ENCODE measurements at places on chromosomes 1 and 21.

GRCh38 chr1:212118167-212118871, 82.8 kb downstream of the DTL start:
- no peak for DNase-seq

DNA sequence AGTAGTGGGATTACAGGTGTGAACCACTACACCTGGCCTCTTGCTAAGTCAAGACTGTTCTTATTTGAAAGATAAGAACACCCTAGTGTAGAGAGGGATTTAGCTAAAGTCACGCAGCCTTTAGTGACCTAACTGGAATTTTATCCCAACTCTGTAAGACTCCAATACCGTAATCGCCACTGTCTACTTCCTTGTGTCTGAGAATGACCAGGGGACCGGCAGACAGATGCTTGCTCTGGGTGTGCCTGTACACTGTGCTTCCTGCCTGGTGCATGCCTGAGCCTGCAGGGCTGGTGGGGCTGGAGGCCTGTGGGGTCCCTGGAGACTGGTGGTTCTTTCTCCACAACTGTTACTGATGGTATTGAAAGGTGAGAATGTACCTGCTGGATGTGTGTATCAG, 15.3 kb downstream of the MFSD2A start:
- DNase-seq, result no peak

DNA sequence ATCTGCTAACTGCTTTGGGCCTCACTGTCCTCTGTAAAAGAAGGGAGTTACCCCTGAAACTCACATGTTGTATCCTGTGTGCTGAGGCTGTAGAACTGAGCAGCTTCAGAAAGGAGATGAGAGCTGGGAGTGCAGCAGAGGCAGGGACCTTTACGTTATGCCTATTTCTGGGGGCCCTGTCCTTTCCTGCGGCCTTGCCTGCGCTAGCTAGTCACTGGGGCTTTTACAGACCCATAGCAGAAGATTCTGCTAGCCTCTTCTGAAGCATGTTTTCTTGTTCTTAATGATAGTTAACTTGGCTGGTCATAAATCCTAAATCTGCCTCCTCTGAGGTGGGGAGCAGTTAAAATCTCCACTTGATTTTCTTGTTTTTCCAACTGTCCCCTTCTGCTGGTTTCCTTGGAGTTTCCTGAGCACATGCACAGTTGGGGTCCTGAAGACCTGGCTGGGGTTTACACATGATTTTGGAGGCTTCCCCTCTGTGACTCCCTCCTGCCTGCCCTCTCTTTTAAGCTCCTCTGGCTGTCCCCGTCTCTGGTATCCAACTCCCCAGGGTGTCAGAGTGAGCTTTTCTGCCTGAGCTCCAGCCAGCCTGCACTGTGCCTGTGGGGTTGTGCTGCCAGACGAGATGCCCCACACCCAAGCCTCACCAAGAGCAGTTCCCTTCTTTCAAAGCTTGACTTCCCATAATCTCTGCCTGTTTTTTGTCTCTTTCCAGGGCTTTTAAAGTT, 76.6 kb downstream of the NOS1AP start:
- DNase-seq, result no peak

DNA sequence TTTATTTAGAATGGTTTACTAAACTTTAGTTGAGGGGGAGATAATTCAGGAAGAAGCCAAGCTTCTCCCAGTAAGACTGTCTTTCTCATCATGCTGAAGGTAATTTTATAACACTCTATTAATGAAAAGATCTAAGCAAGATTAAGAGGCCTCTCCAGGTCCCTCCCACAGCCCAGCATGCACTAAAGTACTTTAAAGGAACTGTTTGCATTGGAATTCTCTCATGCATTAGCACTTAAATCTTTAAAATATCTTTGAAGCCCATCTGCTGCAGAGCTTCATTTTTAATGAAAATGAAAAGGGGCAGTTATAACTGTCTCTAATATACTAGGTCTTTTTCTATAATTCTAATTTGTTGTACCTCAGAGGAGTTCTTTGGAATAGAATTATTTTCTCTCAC, 1379.1 kb upstream of the ADGRL4 start:
- no peak for DNase-seq

- DNase-seq, result no peak
Measured at GRCh38 chr1:226293553-226293920, 15.4 kb downstream of the LIN9 start.

DNA sequence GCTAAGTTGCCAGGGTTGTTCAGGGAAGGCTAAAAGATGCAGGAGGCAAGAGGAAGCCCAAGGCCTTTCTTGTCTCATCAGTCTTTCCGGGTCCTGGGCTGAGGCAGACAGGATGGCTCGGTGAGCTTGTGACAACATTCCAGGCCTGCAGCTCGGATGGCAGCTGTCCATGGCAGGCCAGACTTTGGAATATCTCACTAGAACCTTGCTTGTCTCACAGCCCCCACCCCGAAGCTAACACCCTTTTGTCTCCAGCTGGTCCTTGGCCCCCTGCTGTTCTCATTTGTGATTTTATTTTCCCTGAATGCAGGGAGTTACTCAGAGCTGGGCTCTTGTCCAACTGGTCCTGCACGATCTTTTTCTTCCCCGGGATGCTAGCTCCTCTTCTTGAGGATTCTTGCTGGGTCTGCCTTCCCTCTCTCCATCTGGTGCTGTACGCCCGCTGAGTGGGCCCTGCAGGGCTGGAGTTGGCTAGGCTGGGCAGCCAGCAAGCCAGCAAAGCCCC, 477.2 kb upstream of the CAMK1G start:
- no peak for DNase-seq

- no peak for DNase-seq
Measured at GRCh38 chr21:42570841-42571387, 57.3 kb downstream of the SLC37A1 start.

DNA sequence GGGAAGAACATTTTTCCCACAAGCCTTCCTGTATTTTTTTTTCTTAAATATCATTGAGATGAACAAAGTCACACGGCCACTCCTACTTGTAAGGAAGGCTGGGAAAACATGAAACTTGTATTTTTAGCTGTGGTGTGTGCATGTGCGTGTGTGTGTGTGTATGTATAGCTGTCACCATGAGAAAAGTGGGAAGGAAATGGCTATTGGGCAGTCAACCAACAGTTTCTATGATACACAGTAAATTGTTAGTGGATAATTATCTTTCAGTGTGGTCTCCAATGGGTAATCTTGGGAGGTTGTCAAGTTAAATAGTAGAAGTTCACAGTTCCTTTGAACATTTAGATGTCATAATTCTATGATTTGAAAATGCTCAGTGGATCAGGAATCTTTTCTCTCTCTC, 132.7 kb upstream of the USP24 start:
- no peak for DNase-seq

- DNase-seq, result no peak
Measured at GRCh38 chr1:107940017-107940577, 24.9 kb downstream of the VAV3 start.

GRCh38 chr1:119978018-119978505, 81.7 kb upstream of the ADAM30 start:
- no peak for DNase-seq

- no peak for DNase-seq
Measured at GRCh38 chr1:212752252-212752933, 39.2 kb downstream of the NSL1 start.

DNA sequence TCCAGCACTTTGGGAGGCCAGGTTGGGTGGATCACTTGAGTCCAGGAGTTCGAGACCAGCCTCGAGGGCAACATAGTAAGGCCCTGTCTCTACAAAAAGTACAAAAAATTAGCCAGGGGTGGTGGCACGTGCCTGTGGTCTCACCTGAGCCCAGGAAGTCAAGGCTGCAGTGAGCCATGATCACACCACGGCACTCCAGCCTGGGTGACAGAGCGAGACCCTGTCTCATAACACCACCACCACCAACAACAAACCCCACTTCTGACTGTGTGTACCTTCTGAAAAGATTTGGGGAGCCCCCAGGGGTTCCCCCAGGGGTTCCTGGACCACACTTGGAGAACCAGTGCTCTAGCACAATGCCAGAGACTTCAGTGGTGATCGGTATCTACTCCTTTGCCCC, 29.9 kb downstream of the NUAK2 start:
- DNase-seq, result peak; percentile 45

DNA sequence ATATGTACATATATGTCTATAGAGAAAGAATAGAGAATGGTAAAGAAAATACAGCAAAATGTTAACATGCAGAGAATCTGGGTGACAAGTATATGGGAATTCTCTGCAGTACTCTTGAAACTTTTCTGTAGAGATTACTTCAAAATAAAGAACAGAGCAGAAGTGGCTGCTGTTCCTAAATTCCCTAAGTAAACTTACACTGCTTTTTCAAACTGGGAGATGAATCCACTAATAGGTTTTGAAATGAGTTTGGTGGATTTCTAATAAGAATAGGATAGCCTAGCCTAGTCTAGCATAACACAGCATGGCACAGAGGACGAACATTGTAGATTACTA, 450 bp upstream of the CR2 start:
- no peak for DNase-seq

DNA sequence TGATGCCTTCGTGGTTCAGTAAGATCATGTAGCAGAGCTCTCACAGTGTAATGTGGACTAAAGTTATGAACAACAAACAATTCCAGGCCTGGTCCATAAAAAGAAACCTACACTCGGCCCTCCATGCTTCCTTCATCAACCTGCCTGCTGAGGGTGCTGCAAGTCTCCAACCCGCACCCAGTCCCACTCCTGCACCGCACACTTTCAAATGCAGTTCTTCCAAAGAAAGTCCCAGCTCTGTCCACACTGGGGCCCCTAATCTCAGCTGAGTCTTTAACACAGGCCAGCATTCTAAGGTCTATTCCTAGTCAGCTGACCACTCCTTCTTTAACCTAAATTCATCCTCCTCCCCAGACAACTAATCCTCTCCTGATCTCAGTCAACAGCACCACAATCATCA, 71.5 kb upstream of the NR5A2 start:
- DNase-seq, result no peak

GRCh38 chr1:206932177-206932576, 10.4 kb upstream of the FCMR start:
- no peak for DNase-seq

GRCh38 chr1:17903386-17903785, 148.3 kb downstream of the ACTL8 start:
- no peak for DNase-seq

DNA sequence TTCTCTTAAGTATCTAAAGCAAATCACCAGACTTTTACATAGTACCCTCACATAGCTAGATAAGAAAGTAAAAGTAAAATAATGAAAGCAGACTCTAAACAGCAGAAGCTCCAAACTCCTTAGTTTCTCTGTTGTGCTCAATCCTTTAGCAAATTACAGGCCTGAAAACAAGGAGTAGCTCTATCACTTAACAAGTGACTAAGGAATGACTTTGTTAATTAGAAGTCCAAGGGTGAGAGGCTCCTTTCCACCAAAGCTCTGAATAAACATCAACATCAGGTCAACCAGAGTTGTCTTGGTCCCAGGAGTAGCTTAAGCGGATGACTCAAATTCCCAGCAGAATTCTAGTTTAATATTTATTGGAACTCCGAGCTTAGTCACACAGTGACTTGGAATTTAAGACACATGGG, 5.9 kb downstream of the NRIP1 start:
- DNase-seq, result no peak

DNA sequence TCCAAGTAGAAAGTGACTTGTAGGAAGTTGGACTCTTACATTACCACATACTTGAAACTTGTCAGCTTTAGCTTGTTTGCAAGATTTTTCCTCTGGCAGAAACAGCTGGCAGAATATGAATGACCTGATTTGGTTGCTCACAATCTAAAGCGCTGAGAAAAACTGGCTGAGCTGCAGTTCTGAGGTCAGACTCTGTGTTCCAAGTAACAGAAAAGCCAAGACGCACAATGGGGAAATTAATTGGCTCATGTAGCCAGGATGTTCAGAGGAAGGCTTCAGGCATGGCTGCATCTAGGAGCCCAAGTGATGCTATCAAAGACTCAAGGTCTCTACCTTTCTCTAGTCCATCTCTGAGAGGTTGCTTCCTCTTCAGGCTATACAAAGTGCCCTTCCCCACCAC, 27.0 kb downstream of the ALPL start:
- DNase-seq, result no peak

GRCh38 chr1:17196496-17197185, 8.3 kb upstream of the PADI1 start:
- no peak for DNase-seq

DNA sequence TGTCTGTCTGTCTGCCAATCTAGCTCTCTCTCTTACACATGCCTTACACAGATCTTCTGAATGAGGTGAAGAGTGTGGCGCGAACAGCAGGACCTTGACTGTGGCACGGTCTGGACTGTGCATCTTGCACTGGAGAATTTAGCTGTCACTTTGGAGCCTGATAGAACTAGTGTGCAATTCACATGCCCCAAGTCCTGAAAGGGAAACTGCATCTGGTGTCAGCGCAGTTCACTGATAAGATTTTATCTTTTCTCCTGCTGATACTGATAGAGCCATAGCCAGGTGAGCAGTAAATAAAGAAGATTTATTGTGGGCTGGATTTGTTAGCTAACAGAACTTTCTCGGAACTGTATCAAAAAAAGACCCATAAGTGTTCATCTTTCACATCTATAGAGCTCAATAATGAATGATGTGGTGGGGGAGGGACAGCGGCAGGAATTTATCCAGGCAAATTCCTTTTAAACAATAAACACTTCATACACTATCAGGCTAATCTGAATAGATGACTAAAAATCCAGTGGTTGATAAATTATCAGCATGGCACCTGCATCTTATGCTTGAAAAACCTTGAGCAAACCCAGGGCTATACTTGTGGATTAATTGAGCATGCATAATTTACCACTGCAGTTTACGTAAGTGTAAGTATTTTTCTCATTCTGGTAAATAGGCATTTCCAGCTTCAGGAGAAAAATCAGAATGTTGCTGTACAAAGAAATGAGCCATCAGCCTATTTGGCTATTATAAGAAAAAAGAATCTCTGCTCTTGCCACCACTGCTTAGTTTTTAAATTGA, 104.1 kb downstream of the NTNG1 start:
- DNase-seq, result no peak

GRCh38 chr1:9503001-9503675, 36.1 kb upstream of the SLC25A33 start:
- DNase-seq, result no peak

DNA sequence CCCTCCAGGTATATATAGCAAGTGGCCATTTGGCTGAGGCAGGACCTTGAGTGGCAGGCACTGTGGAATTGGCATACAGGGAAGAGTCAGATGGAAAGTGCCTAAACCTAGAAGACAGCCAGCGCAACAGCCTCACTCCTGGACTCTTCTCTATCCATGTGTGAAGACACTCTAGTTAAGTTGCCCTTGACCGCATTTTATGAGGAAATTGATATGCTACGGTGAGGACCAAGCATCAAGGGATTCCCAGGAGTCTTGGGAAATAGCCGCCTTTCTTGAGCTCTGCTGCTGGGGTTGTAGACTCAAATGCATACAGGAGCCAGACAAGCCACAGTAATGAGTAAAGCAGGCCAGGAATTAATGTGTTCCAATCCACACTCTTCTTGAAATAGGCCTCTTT, 145.9 kb upstream of the KAZN start:
- DNase-seq, result no peak

DNA sequence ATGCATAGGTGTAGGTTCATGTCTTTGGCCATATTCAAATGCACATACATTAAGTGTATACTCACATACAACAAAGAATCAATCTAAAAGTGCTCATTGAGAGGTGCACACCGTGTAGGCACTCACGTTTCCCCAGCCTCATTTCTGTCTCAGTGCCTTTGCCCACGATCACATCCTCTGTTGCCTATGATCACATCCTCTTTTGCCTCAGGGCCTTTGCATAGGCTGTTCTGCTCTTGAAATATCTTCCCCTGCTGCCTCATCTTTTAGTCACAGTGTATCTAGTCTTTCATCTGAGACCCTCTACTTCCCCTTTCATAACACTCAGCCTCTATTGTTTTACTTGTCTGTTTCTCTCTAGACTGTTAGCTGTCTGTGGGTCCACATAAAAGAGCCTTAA, 69.3 kb downstream of the FOXD2 start:
- no peak for DNase-seq
